ENCODE measurements at places on chromosomes 1 and 21.

- DNase-seq: no peak
Measured at GRCh38 chr1:106889583-106889982, 166.9 kb upstream of the PRMT6 start.

DNA sequence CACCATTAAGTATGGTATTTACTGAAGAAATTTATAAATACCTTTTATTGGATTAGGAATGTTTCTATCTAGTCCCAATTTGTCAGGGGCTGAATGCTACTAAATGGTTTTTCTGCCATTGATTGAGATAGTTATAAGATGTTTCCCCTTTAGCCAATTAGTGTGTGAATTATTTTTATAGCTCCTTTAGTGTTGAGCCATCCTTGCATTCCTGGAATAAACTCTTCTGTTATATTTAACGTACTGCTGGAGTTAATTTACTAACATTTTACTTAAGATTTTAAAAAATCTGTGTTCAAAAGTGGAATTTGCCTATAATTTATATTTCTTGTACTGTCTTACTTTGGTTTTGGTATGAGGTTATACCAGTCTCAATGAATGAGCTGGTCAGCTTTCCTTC, 25.4 kb upstream of the LRRC3 start:
- DNase-seq: no peak

DNA sequence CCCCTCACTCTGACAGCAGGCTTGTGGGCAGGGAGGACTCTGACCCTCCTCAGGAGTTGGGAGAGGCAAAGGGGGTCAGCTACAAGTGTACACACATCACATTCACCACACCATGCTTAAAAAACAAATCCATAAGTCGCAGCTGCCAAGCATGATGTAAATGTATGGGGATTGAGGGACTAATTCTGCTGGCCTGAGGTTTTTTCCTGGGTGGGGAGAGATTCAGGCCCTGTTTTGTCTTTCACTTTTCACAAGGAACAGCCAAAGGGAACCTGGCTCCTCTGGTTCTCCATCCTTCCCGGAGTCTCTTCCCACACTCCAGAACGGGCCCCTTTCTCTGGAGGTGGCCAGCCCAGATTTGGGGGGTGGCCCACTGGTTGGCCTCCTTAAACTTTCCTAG, 1.3 kb upstream of the MTARC2 start:
- no peak for DNase-seq

DNA sequence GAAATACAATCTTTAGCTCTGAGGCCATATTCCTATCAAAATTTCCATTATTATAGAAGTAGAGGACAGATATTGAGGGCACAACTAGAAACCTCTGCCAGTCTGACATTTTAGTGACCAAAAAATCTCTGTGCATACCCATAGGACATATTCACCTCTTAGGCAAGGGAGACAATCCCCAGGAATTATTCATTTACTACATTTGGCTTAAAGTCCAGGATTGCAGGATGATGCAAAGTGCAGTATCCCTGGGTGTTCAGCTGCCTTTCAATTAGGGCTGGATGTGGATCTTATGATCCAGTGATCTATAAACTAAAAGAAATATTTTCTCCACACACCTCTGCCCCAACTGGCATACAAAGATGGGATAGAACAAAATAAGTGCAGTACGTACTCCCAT, 50.9 kb downstream of the PTGS2 start:
- DNase-seq: no peak

GRCh38 chr1:152043870-152044269, 7.1 kb upstream of the S100A11 start:
- DNase-seq: no peak

DNA sequence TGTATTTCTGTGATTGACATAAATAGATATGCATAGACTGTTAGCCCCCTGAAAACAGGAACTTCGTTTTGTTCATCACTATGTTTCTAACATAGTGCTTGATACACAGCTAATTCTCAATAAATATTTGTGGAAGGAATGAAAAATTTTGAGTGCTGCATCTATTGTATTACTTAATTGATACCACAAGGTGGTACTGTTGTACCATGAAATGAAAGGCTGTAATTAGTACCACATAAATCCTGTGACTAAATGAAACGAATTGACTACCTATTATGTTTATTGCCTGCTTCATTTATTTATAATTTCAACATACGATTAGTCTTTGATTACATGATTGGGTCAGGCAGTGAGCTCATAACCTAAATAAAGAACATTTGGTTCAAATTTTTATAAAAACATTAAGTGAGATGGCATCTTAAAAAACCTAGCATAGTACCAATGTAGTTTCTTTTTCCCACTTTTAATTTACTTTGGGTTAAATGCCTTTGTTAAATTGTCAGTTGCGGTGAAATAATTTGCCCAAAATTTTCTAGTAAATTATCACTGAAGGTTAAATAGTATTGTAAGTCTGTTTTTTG, 15.0 kb upstream of the TGFB2 start:
- peak; percentile 39 for DNase-seq

DNA sequence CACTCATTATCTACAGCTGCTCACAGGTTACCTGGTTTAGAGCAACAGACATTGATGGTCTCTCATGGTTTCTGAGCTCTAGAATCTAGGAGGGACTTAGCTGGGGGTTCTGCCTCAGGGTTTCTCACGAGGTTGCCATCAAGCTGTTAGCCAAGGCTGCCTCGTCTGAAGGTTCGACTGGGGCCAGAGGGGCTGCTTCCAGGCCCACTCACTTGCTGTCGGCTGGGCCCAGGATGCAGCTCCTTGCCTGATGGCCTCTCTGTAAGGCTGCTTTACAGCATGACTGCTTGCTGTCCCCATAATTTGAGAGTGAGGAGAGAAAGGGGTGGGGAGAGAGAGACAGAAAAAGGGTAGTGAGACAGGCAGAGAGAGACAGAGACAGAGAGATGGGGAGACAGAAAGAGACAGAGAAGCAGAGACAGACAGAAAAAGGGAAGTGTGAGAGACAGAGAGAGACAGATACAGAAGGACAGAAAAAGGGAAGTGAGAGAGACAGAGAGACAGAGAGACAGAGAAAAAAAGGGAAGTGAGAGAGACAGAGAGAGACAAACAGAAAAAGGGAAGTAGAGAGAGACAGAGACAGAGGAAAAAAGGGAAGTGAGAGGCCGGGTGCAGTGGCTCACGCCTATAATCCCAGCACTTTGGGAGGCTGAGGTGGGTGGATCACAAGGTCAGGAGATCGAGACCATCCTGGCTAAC, 106.8 kb upstream of the C1orf174 start:
- DNase-seq: no peak

- DNase-seq: peak; percentile 7
Measured at GRCh38 chr1:67831850-67832513, 1.3 kb downstream of the GNG12 start.

- no peak for DNase-seq
Measured at GRCh38 chr21:14453339-14454015, 70.5 kb upstream of the HSPA13 start.

- DNase-seq: no peak
Measured at GRCh38 chr21:23402929-23403520, 2204.3 kb downstream of the MRPL39 start.

DNA sequence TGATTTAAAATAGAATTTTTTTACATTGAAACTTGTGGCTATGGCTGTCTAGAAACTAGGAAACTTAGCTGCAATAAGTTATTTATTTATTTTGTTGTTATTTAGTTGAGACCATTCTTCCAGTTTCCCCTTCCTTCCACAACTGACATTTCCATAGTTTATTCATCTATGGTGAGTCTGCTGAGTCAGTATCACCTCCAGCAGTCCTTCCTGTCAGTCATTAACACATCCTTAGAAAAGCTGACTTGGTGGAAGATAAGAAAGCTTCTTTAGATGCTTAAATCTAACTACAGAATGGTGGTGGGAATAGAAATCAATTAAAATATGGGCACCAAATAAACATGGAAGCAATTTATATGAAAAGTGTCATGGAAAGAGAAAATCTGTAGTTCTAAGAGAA, 714.0 kb downstream of the RWDD3 start:
- DNase-seq: no peak

- DNase-seq: no peak
Measured at GRCh38 chr1:17356387-17357026, 15.5 kb upstream of the PADI6 start.

- no peak for DNase-seq
Measured at GRCh38 chr1:23875382-23875781, 7.3 kb upstream of the FUCA1 start.

- DNase-seq: peak; percentile 22
Measured at GRCh38 chr1:201361652-201362504, 15.6 kb downstream of the TNNT2 start.

GRCh38 chr1:19862944-19863343, 19.3 kb upstream of the OTUD3 start:
- no peak for DNase-seq

- no peak for DNase-seq
Measured at GRCh38 chr1:31802190-31803150, 13.4 kb downstream of the SPOCD1 start.

- no peak for DNase-seq
Measured at GRCh38 chr1:237316352-237316751, 274.4 kb downstream of the RYR2 start.

DNA sequence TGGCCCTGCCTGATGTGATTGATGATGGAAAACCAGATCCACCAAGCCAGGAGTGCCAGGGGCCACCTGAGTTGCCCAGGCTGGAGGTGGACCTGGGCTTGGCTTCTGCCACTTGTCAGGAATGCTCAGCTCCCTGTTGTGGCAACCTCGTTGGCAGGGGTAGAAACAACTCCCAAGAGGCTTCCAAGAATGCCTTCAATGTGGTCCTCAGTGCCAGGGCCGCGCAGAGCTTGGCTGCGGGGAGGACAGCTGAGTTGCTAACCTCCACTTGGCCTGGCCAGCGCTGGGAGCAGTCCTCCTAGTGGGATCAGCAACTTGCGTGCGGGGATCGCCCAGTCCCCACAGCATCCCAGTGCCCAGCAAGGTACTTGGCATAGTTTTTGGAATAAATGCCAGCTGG, 9.0 kb downstream of the MYOM3 start:
- DNase-seq: no peak

- DNase-seq: no peak
Measured at GRCh38 chr1:220426989-220427388, 100.9 kb upstream of the MARK1 start.

- DNase-seq: no peak
Measured at GRCh38 chr1:209585197-209585596, 1.7 kb downstream of the CAMK1G start.

GRCh38 chr1:203351037-203351625, at the start of gene FMOD:
Gene FMOD (minus strand): TSS chr1:203351122. CDS start chr1:203348270, 2,852 bp downstream.
- DNase-seq: no peak

GRCh38 chr21:45146306-45146705, 71.9 kb downstream of the ADARB1 start:
- DNase-seq: no peak

- no peak for DNase-seq
Measured at GRCh38 chr1:221394011-221394544, 347.8 kb downstream of the DUSP10 start.

DNA sequence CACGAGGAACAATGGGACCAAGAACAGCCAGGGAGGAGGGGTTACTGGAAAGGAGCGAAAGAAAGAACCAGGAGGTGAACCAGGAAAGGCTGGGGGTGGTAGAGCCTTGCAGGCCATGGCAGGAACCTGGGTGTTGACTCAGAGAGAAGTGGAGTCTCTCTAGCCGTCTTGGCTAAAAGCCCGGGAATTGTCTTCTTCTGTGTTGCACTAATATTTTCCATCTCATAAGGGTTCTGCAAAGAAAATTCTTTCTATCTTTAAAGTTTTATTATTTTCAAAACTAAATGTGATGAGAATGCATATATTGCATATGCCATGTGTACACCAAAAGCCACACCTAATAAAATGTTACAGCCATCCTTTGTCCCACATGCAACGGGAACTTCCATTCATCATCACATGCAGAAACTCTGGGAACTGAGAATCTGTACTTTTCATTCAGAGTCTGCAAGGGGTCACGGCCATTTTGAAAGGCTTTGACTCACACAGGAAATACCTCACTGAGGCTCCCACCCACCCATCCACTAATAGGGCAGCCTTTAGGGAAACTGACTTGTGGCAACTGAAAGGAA, 38.0 kb downstream of the ERG start:
- DNase-seq: no peak

- no peak for DNase-seq
Measured at GRCh38 chr1:42081475-42081874, 71.7 kb upstream of the GUCA2B start.

GRCh38 chr1:231597971-231598370, 28.6 kb upstream of the DISC1 start:
- DNase-seq: no peak

DNA sequence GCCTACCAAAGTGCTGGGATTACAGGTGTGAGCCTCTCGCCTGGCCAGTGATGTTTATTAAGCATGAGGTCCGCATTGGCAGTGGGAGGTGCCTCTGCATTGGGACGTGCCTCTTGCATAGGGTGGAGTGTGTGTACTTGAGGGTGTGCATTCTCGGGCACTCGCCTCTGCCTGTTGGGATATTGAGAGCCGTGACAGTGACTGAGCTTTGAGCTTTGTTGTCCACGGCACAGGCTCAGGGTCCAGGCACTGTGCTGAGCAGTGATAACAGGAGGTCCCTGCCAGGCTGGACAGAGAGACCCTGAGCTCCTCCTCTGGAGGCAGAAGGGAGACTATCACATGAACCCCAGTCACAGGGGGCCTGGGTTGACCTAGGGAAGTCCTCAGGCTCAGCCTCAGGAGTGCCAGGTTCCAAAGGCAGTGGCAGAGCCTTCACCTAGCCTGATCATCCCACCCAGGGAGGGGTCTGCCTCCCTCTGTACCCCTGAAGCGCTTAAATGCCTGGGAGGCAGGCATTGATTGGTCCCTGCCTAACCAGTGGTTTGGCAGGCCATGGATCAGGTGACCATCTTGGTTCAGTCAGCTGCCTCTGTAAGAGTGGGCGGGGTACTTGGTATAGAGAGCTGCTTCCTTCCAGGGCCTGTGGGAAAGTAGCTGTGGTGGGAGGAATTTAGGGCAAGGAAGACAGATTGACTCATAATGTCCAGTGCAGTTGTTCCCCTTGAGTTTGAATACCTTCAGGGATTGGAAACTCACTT, 213.8 kb upstream of the TMEM51 start:
- no peak for DNase-seq

DNA sequence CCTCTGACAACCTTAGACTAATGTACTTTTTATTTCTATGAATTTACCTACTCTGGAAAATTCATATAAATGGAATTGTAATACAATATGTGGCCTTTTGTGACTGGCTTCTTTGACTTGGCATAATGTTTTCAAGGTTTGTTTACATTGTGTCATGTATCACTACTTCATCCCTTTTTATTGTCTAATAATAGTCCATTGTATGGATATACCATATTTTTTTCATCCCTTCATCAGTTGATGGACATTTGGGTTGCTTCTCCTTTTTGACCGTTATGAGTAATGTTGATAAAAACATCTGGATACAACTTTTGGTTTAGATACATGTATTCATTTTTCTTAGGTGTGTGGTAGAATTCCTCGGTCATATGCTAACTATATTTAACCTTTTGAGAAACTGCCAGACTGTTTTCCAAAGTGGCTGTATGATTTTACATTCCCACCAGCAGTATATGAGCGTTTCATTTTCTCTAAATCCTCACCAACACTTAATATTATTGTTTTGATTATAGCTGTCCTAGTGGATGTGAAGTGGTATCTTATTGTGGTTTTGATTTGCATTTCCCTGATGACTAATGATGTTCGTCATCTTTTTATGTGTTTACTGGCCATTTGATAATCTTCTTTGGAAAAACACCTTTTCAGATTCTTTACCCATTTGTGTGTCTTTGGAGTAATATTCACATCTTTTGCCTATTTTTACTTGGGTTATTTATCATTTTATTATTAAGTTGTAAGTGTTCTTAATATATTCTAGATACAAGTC, 3.5 kb downstream of the RO60 start:
- no peak for DNase-seq

- no peak for DNase-seq
Measured at GRCh38 chr1:225559902-225560301, 93.0 kb downstream of the ENAH start.

All from SW 1271 (cell line).